NCI-H1105 (cell line): ENCODE measurements at places on chromosomes 4 and X.

DNA sequence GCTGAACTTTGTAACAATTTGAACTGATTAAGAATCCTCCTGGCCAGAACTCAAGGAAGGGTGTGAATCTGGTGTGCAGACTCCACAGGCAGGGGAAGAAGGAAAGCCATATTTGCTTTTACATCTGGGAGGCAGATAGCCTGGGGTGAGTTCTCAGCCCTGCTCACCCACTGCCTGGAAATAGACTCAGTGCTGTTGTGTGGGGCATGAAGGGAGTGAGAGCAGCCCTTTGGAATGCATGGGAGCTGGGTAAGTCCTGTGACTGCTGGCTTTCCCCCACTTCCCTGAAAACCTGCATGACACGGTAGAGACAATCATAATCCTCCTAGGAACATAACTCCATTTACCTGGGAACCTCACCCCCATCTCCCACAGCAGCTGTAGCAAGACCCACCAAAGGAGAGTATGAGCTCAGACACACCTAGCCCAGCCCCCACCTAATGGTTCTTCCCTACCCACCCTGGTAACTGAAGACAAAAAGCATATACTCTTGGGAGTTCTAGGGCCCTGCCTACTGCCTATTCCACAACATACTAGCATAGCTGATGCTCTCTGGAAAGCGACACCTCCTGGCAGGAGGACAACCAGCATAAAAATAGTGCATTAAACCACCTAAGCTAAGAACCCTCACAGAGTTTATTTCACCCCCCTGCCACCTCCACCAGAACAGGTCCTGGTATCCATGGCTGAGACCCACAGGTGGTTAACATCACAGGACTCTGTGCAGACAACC, 59.3 kb upstream of the UBQLN2 start:
- DNase-seq: no peak

DNA sequence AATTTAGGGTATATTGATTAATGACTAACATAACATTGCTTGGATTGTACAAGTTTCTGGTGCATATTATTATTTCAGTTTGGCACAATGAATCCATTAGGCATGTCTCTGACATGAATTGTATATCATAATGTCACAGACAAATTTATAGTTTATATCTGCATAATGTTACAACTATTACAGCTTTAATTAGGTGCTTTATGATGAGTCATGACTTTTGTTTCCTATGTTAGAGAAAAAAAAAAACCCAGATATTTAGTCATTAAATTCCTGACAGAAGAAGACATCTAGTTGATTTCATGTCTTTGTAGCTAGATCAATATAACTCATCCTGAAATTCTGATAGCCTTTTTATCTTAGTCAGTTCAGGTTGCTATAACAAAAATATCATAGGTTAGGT, 385.7 kb upstream of the EPHA5 start:
- DNase-seq: no peak

DNA sequence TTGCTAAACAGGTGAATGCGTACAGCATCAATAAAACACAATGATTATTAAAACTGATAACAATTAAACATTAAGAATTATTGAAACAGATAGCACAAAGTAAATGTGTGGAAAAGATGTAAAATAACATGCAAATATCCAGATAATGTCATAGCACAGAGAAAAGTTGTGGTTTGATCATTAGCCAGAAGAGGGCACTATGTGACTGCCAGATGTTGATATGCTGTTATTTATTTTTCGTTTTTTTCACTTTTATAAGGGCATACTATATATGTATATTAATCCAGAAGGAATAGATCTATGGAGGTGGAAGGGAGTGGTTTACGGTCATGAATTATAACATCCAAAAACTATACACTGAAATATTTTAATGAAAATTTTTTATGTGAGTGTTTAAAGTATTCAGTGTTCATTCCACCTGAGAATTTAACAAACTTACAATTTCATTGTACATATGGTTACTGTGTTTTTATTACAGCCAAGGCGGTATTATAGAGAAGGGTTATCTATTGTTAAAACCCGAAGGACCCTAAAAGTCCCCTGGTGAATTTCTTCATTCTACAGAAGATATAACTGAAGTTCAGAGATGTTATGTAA, 211.9 kb upstream of the UGT8 start:
- DNase-seq: no peak

- DNase-seq: peak; percentile 65
Measured at GRCh38 chr4:38612646-38613414, 51.2 kb upstream of the KLF3 start.

GRCh38 chr4:83124111-83124780, 9.7 kb upstream of the PLAC8 start:
- no peak for DNase-seq

DNA sequence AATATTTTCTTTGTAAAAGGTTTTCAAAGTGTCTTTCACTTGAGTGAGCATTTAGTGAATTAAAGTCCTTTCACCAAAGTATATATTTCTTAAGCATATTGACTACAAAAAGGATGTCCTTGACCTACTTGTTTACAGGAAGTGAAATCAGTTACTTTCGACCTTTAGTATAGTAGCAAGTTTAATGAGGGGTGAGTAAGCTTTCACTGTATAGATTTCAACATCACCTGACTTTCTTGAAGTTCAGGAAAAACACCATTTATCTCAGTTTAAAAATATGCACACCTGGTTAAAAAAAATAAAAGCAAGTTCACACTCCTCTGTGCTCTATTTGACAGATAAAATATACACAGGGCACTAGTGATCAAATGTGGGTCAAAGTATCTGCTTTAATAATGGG, 88.1 kb downstream of the CCSER1 start:
- no peak for DNase-seq
